ENCODE measurements at places on chromosomes 12 and 14.
A peak's percentile ranks its signal among the peaks of the same experiment; 100 is the strongest.

DNA sequence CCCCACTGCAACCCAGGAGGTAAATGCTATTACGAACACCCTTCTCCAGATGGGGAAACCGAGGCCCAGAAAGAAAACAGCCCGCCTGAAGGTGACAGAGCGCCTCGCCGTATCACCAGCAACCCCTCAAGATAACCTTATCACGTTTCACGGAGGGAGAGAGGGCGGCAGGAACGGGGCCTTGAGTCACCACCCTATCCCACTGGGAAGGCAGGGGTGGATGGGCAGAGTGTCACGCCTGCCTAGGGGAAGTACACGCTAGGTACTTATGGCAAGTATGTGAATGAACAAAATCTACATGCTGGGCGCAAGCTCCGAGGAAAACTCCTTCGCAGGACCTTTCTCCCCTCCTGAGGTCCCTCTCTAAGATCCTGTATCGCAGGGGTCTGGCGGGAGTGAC is 17.8 kb downstream of the NCOR2 start:
- DNase-seq = no peak

GRCh38 chr14:61257469-61258057 is 23.6 kb downstream of the TMEM30B start:
- DNase-seq = peak; percentile 74

DNA sequence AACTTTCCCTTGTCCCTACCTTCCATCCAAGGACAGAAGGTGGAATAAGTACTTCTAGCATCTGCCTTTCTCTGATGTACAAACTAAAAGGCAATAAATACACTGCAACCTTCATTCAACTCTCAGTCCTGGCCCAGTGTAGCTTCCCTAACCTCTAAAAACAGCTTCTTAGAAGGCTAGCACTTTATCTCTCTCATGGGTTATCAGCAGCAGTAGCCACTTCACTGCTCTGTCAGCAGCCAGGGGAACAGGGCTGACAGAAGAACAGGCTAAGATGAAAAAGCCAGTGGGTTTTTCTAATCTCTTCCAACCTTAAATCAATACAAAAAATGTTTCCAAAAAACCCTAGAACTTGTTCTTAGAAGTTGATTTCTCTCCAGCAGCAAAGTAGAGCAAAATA is 13.2 kb downstream of the BAZ2A start:
- no peak for DNase-seq

DNA sequence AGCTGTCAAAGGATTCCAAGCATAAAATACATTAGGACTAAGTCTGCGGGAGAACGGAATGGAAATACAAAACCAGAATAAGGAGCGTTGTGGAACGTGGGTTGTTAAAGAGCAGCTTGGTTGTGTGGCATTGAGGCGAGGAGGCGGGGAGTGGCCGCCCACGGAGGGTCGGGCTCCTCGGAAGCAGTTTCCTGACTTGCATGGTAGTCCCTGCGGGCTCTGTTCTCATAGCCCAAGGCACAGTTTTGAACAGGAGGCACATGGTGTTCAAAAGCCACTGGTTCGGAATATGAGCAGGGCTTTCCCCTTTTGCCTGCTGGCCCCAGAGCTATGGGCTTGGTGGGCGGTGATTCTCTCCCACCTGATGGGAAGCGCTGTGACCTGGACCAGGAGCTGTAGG is 12.2 kb downstream of the DDX51 start:
- DNase-seq = no peak

DNA sequence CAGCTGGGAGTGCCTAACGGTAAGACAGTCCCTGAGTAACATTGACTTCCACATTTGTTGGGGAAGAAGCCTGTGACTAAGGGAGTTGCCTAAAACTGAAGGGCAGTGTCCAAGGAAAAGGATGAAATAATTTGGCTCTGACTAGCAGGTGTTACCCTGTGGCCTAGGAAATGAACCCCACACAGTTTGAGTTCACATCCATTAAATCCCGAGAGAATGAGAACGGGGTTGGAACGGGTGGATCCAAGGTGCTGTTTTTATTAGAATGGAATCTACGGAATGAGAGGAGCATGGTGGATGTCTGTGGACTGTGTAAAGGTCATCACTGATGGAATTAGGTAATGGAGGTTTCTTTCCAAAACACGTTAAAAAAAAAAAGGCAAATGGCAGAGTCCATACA is 324.0 kb downstream of the MED13L start:
- no peak for DNase-seq

DNA sequence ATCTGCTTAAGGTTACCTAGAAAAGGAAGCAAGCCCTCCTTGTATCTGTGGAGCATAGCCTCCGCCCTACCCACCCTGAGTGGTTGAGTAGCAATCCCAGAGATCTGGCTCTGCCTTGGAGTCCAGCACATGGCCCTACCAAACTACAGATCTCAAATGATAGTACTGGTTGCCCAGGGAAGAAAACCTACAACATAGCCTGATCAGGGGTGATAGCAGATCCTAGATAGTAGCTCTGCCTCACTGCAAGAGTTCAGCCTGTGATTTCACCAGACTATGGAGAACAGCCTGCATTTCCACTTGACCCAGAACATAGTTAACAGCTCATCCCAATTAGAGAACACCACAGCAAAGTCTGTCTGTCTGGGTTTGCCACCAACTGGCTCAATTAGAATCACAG is 279.5 kb downstream of the ETNK1 start:
- DNase-seq = no peak

GRCh38 chr12:53561590-53561953 is 54.3 kb upstream of the NPFF start:
- no peak for DNase-seq

DNA sequence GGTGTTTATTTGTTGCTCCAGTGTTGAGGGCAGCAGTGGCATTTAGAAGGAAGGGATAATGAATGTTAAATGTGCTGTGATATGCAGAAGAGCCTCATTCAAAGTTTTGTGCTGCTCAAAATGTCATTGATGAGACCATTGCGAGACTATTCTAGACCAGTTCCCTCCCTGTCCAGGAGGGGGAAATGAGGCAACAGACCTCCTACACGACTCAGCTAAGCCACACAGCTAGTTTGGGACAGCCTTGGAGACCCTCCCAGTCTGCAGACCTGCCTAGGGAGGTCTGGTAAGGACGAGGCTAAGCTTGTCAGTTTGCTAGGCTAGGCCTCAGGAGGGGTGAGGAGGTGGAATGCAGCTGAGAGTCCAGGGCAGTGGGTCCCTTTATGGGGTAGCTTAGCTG is 116.0 kb downstream of the NRXN3 start:
- DNase-seq = no peak

- DNase-seq = peak; percentile 98
Measured at GRCh38 chr14:64942531-64943111, at the start of gene GPX2. Gene GPX2, minus strand, starts transcription at chr14:64942745. Its CDS starts 19 bp downstream, at chr14:64942726.

DNA sequence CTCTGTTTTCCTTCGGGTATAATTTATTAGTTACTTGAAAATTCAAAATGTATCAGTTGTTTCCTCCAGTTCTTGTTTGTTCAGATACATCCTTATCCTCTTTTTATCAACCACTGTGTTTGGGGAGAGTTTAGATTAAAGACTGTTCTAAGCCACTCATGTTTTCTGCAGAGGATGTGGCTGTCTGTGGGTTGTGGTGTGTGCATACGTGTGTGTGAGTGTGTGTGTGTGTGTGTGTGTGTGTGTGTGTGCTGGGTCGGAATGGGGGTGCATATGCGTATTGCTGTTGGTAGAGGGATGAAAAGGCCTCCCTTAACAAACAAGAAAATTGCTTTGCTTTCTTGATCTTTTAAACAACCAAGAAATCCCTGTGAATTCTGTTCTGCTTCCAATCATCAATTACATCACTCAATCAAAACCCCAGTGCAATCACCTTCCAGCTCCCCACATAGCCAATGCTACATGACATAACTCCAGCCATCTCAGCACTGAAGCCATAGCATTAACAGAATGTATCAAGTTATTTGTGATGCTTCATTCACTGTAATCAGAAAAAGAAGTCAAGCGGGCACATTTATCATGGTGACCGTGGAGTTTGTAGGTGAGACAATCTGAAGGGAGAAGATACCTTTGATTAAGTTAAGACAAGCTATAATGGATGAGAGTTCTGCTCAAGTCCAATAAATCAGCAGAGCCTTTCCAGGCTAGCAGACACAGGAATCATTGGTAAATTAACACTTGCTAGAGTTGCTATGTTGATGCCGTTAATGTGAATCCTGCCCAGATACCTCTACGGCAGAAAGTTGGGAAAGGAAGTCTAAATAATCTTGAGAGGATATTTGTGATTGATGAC is 131.9 kb downstream of the RMST start:
- no peak for DNase-seq

DNA sequence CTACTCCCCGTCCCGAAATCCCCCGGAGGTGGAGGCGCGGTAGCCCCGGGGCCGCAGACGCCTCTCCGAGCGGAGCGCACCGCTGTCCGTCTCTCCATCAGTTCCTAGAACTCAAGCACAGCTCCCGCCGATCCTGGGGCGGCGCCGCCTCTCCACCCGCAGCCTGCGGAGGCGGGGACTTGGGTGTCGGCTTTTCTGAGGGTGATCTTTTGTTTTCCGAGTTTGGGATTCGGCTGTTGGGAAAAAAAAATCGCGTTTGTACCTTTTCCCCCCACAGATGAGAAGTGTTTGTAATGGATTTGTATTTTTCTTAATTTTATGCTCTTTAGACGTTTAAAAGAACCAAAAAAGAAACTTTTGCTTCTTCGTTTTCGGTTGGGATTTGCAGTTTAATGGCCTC is 26.6 kb downstream of the LRCOL1 start:
- no peak for DNase-seq

- DNase-seq = no peak
Measured at GRCh38 chr12:3019005-3019680, 58.0 kb upstream of the TSPAN9 start.

- no peak for DNase-seq
Measured at GRCh38 chr12:111368291-111368787, 556 bp downstream of the PHETA1 start.

DNA sequence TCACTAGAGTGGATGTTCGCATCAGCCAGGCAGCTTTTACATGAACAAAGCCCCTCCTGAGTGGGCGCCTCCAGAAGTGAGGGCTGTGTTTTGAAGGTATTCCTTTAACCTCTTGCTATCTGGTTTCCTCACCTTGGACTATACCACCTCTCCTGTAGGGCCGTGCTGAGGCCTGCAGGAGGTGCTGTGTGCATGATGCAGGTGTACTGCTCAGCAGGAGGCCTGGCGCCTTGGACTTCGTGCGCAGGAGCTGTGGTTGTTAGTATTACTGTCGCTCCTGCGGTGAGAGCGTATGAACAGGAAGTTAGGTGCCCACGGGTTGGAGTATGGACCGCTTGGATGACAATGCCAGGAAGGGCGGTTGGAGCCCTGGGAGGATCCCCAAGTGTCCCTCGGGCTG is 130.7 kb downstream of the TSPAN9 start:
- no peak for DNase-seq

DNA sequence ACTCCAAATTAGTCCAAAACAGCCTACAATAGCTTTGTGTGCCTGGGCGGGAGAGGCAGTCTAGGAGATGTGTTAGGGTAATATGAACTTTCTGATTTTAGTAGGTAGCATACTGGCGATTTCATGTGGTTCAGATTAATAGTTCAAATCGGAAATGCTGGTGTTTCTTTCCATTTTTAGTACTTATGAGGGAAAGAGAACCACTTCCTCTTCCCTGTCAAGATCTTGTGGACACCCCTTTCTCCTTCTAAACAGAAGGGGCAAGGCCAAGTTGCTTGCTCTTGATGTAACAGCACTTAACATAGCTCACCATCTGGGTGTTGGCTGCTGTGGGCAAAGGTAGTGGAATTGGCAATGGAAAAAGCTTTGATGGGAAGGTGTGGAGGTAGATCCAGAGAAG is 32.2 kb upstream of the IGF1 start:
- DNase-seq = no peak

DNA sequence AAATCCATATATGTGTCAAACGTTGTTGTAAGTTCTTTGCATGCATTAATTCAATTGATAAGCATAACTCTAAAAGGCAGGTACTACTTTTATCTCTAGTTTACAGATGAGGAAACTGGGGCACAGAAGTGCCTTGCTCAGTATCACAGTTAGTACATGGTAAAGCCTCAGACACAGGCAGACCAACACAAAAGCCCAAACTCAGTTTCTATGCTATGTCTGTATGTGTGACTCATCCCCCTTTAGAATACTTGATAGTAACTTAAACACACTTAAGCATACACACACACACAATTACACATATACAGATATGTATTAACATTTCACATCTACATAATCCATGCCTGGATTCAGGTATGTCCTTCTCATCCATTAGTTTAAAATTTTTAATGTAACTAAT is 88.0 kb downstream of the EPS8 start:
- no peak for DNase-seq

- peak; percentile 76 for DNase-seq
Measured at GRCh38 chr12:16531621-16532020, 74.3 kb downstream of the LMO3 start.

DNA sequence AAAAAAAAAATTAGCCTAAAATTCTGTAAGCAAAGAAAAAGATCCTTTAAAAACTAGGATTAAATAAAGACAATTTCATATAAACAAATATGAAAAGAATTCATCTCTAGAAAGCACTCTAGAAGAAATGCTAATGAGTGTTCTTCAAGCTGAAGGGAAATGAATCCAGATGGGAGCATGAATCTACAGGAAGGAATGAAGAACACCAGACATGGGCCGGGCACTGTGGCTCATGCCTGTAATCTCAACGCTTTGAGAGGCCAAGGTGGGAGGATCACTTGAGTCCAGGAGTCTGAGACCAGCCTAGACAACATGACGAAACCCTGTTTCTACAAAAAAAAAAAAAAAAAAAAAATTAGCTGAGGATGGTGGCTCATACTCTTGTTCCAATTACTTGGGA is 297.2 kb downstream of the FBXL14 start:
- no peak for DNase-seq

- DNase-seq = no peak
Measured at GRCh38 chr12:129599406-129599805, 304.4 kb downstream of the TMEM132D start.
